ENCODE measurements at places on chromosomes 4 and X.

- DNase-seq: no peak
These were observed 21.5 kb downstream of the FAM114A1 start for GRCh38 chr4:38889143-38889542.

- DNase-seq: no peak
These were observed 22.6 kb downstream of the NLGN3 start for GRCh38 chrX:71167031-71167781.

GRCh38 chr4:114251020-114251419 is 271.6 kb upstream of the ARSJ start:
- no peak for DNase-seq

GRCh38 chr4:140388015-140388414 is 14.6 kb downstream of the SCOC start:
- no peak for DNase-seq

GRCh38 chr4:158347556-158347955 is 137.3 kb downstream of the TMEM144 start:
- no peak for DNase-seq

DNA sequence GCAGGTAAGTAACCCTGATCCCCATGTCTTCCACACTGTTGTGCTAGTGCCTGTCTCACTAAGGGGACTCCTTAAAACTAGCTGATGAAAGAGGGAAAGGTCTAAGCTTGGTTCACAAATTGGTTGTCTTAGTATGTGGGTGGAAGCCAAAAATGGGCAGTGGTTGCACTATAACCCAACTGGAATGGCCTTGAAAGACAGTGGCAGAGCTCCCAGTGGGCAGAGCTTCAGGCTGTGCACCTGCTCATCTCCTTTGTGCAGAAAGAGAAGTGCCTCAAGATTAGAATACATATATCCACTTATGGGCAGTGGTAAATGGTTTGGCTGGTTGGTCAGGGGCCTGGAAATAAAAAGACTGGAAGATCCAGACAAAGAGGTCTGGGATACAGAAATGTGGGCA is 7.2 kb downstream of the SYN1 start:
- DNase-seq: no peak

- DNase-seq: no peak
These were observed 832 bp downstream of the EGFL6 start for GRCh38 chrX:13570261-13570605.

GRCh38 chrX:30141966-30142365 is 73.4 kb upstream of the MAGEB2 start:
- no peak for DNase-seq

- DNase-seq: no peak
These were observed 854.4 kb upstream of the INTU start for GRCh38 chr4:126778348-126778747.

GRCh38 chrX:110181459-110182137 is 136.3 kb downstream of the AMMECR1 start:
- DNase-seq: no peak

DNA sequence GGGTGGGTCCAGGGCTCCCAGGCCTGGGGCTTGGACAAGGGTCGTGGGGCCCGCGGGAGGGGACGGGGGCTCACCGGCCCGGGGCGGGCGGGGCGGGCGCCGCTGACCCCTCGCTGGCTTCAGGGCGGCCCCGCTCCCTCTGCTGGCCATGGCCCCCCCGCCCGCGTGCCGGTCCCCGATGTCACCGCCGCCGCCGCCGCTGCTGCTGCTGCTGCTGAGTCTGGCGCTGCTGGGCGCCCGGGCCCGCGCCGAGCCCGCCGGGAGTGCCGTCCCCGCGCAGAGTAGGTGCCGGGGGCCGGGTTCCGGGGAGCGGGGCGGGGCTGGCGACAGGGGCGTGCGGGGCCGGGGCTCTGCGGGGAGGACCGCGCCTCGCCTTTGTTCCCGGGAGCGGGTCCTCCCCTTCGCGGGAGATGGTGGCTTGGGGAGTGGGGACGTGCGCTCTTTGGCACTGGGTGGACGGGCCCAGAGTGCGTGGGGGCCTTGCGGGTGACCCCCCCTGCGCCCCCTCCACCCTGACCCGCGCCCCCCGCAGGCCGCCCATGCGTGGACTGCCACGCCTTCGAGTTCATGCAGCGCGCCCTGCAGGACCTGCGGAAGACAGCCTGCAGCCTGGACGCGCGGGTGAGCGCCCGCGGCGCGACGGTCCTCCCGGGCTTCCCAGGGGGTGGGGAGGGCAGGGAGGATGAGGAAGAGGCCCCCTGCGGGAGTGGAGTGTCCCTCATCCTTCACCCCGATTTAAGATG is 16.8 kb upstream of the NAT8L start:
- no peak for DNase-seq

- no peak for DNase-seq
These were observed 183.3 kb downstream of the KDR start for GRCh38 chr4:54941994-54942552.

- no peak for DNase-seq
These were observed 208.2 kb downstream of the TENM3 start for GRCh38 chr4:182451441-182451840.

- no peak for DNase-seq
These were observed 146.3 kb downstream of the RTL9 start for GRCh38 chrX:110504947-110505346.

DNA sequence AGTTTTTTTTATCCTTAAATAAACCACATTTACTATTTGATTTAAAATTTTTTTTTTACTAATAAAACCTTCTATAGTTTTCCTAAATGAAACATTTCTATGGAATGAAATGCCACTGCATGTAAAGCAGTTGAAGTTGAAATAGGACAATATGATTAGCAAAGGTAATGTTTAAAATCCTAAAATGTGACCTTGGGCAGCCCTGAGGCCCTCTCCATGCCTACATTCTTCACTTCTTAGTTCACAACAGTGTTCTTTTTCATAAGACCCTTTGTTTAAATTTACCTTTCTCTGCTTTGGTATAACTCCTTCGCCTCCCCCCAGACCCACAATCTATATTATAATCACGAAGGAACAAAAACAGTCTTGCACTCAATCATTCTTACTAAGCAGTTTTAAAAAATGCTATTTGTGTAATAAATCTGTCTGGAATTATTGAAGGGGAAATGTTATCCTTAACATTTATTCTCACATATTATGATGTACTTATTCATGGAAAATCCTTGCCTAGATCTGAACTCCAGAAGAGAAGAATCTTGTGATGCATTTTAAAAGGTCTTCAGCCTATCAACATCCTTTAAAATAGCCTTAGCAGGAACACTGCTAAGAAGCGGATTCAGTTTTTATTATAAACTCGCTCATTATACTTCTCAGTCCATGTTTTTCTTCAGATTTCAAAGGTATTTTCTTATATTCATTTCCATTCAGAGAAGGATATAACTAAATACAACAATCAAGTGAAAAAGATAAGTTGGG is 124.6 kb upstream of the NAP1L5 start:
- no peak for DNase-seq

DNA sequence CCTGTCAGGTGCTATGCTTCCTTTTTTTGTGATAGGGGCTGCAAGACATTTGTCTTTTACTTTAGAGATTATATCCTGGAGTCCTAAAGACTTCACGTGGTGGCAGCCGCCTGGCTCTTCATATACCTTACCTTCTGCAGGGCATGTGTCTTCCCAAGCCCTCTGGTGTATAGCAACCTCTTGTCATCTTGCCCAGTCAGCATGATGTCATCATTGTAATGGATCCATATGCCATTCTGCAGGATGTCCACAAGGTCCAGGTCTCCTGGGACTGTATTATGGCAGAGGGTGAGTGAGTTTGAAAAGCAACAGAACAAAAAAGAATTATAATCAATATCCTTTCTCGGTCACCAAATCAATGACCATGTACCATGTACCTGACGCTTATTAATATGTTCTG is 82.2 kb upstream of the SCOC start:
- no peak for DNase-seq

DNA sequence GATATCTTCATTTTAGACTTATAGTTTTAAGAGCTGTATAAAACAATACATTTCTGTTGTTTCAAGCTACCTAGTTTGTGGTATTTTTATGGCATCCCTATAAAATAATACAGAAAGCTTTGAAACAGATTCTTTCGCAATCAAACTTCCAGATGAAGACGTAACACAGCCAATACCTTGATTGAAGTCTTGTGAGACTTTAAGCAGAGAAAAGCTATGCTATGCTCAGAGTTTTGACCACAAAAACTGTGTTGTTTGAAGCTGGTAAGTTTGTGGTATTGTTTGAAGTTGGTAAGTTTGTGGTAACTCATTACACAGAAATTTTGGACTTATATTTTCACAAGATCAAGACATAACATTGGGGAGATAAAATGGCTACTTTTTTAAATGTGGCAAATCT is 201.8 kb upstream of the UGT8 start:
- no peak for DNase-seq

- no peak for DNase-seq
These were observed 77.2 kb upstream of the GALNT7 start for GRCh38 chr4:173091362-173091761.

DNA sequence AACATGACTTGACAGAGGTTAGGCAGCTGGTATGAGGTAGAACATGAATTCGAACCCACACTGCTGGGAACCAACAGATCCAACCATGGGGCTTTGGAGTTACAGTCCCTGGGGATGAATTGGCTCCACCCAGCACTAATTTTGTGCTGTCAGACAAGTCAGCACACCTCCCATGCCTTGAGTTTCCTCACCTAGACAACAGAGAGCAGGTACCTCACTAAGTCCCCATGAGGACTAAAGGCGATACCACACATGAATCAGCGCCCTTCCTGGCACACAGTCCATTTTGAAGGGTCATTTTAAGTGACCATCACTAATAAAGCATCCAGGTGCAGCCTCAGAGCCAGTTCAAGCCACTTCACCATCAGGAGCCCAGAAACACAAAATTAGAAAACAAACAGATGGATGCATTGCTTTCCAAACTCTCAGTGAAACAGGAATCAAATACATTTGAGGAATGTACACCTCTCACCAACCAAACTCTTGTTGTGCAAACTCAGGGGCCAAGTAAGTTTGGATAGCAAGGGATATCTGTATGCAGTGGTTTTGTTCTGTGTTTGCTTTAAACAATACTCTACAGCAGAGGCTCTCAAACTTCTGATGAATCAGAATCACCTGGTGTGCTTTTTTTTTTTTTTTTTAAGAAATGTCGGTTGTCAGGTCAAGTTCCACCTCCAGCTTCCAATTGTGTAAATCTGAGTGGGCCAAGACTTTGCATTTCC is 10.1 kb downstream of the IDS start:
- DNase-seq: no peak

- DNase-seq: no peak
These were observed 1.0 kb upstream of the LPAR4 start for GRCh38 chrX:78746496-78746895.

GRCh38 chr4:88765729-88766128 is 68.1 kb upstream of the NAP1L5 start:
- DNase-seq: no peak

DNA sequence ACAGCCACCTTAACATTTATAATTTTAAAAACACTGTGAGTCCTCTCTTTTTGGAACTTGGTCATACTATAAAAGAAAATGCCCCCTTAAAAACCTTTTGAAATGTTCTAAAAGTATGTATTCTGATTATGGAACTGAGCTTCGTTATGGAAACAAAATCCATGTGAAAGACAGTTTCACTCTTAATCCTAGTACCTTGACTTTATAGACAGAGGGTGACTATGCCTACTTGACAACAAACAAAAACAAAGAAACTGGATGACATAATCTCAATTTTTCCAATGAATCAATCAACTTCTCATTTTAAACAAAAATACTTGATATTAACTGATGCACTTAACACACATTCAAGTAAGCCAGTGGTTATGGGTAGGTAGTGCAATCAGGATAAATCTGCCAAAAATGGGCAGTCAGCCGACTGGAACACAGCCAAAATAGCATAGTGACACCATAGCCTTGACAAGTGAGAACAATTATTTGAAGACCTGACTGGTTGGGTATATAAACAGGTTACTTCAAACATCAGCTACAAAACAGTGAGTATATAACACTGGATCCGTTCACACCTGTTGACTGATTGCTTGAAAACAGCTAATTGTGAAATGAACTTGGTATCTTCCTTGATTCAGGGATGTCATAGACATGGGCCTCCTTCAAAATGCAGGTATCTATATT is 265.5 kb downstream of the PPP3CA start:
- no peak for DNase-seq

DNA sequence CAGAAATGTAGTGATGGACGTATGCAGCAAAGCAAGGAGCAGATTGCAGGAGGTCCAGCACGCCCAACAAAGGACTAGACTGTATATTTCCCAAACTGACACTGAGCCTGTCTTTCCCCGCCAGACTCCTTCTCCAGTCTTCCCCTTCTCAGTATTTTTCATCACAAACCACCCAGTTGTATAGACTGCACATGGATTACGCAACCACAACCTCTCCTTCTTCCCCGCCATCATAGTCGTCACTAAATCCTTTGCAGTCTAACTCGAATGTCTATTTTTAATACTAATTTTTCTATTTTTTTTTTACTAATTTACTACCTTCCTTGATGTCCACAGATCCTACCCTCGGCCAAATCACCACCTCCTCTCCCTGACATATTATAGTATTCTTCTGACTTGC is 105.4 kb downstream of the MTNR1A start:
- DNase-seq: no peak

DNA sequence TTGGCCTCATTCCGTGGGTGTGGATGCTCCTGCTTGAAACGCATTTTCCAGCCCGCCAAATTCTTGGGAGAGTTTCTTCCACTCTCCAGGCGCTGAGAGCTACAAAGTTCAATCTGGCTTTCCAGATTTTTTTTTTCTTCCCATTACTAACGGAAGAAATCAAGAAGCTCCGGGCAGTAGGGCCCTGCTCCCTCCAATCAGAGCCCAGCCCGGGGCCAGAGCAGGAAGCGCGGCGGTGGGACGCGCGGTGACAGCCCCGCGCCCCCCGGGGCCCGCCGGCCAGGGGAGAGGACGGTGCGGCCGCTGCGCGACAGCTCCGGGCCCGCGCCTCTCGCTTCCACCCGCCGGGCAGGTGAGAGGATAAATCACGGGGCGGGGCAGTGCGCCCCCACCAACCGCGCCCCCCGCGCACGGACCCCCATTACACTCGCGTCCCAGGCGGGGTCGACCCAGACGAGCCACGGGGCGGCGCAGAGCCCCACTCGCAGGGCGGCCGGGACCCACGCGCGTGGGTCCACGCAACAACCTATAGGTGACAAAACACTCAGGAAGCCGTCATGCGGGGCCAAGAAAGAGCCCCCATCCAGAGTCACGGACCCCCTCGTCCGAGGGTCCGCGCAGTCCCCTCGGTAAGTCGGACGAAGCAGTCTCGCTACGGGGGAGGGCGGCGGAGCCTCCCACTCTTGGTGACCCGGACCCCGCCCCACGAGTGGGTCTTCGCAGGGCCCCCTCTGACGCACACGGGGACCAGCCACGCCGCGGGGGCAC is 868 bp downstream of the AFAP1 start:
- DNase-seq: no peak

DNA sequence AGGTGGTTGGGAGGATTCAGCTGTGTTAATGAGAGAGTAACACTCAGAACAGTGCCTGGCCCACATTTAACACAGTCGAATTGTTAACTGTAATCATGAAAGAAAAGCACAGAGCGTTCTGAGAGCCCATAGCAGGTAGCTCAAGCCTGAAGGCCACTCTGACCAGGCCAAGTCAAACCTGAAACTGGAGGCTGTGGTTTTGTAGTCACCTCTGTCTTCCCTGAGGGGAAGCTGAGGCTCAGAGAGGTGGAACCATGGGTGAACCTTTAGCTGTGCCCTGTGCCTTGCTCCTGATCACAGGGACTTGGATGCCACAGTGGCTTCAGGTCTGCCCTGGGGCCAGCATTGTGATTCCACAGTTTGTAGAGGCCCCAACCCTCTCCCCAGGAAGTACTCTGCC is 16.6 kb upstream of the UBA1 start:
- DNase-seq: no peak

All from activated naive CD8-positive, alpha-beta T cell treated with anti-CD3 and anti-CD28 coated beads, Interleukin-2, amount 50 U/mL, for 16 hours (primary cell).